ENCODE measurements at places on chromosomes 6 and 20.

GRCh38 chr6:25558155-25558817 is 93.7 kb upstream of the SCGN start:
- no peak for DNase-seq

- no peak for DNase-seq
Measured at GRCh38 chr6:34020807-34021553, 124.9 kb downstream of the GRM4 start.

DNA sequence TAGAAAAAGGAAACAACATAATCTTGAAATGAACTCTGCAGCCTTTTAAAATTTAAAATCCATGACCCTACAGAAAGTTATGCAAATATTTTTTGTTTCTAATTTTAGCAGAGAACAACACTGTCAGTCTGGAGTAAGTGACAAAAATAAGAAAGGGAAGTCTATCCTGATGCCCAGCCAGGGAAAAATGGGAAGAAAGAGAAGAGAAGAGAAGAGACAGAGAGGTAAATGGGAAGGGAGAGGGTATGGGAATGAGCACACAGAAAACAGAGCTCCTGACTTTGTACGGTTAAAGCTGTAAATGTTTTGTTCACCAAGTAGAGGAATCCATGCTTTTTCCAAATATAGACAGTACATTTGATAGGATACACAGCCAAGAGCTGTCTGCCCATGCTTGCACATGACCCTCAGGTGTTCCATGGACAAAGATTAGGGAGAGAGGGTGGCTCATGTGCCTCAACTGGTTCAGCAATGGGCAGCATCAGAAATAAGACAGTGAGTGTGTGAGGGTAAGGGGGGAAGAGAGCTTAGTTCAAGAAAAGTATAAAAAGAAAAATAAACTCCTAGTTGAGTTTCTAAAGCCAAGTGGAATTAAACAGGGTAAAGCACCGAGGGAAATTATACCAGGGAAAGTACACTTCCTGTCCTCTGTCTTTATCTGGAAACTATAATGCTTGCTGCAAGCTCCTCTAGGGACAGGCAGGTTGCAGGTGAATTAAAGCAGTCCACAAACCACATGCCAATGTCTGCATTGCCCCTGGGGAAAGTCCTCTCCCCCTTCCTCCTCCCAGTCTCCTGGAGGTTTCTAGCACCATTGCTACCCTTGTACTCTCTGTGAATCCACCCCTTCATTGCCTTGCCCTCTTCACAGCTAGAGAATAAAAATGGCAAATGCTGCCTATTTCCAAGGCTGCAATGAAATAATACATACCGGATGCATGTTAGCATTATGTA is 30.0 kb downstream of the MAP3K5 start:
- DNase-seq, result no peak

- no peak for DNase-seq
Measured at GRCh38 chr6:44090465-44090864, 36.8 kb downstream of the MRPL14 start.

- no peak for DNase-seq
Measured at GRCh38 chr20:13758884-13759283, 25.8 kb downstream of the ESF1 start.

GRCh38 chr6:150959166-150959565 is 93.7 kb downstream of the MTHFD1L start:
- DNase-seq, result no peak

GRCh38 chr6:157235600-157236039 is 87.7 kb downstream of the TMEM242 start:
- DNase-seq, result peak; percentile 71

DNA sequence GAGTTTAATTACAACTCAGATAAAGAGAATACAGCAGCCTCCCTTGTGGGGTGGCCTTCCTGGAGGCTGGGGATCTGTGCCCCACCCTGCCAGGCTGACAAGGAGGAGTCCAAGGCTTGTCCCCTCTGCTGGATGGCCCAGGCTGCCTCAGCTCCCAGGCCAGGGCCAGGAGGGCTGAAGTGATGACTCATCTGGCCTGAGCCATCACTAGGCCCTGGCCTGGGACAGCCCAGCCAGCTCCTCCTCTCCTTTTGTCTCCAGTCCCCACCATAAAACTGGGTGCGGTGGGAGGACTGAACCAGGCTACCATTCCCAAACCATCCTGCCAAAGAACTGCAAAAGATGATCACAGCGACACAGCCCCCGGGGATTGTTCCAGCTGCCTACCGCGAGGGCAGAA is 15.0 kb downstream of the GRM4 start:
- DNase-seq, result no peak

DNA sequence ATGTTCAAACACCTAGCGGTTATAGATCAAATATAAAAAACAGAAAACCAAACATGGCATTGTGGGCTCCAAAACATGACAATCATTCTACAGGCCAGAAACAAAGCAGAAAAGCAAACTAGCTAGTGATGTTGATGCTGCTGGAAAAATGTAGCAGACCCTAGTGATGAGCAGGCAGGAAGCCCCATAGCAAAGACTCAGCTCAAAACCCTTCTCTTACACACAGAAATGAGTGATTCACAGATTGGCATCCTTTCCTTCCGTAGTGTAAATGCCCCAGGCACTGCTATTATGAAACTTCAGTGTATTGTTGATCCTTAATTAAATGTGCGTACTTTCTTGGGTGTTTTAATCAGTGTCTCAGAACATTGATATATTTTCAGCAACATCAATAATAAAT is 425.1 kb downstream of the UTRN start:
- no peak for DNase-seq

DNA sequence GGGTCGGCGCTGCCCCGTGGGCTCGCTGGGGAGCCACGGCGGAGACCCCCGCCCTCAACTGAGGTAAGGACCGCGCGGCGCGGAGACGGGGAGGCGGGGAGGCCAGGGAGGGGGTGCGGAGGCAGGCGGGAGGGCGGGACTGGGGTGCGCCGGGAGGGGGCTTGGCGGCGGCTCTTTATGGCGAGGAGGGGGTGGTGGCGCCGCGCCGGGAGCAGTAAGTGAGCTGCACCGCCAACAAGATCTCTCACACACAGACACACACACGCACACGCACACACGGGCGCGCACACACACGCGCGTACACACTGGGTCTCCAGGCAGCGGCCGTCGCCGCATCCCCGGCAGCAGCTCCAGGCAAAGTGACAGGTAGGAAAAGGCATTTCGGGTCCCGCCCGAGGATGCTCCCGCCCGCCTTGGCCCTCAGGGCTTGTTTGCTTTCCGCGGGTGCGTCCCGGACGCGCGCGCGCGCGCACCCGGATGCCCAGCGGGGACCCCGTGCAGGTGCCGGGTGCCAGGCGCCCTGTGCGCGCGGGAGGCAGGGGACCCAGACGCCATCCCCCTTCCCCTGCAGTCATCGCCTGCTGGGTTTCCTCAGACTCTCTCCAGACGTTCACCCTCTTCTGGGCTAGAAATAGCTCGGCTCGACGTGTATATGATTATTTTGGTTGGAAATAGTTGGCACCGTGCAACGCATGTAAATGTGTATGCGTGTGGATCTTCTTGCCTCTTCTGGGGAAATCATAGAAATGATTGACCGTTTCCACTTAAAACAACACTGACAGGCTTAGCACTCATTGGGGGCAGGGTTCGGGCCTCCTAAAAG is at the start of gene PLCB4:
PLCB4 (plus strand) TSS at position 247 of the 823 bp plus-strand sequence. CDS start 238,728 bp downstream, outside the sequence.
- no peak for DNase-seq

DNA sequence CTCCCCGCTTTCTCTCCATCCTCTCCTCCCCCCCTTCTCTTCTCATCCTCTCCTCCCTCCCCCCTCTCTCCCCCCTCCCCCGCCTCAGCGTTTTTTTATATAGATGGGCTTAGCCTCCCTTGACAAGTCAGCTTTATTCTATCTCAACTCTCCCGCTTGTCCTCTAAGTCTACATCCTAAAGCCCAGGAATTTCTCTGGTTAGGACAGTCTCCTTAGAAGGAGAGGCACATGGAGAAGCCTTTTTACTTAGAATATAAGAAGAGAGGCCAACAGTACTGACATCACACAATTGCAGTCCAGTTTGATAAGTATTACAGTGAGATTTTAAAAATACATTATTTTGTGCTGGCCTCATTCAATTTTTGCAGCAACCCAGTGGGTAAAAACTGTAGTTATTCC is 83.5 kb downstream of the LYRM2 start:
- DNase-seq, result no peak

DNA sequence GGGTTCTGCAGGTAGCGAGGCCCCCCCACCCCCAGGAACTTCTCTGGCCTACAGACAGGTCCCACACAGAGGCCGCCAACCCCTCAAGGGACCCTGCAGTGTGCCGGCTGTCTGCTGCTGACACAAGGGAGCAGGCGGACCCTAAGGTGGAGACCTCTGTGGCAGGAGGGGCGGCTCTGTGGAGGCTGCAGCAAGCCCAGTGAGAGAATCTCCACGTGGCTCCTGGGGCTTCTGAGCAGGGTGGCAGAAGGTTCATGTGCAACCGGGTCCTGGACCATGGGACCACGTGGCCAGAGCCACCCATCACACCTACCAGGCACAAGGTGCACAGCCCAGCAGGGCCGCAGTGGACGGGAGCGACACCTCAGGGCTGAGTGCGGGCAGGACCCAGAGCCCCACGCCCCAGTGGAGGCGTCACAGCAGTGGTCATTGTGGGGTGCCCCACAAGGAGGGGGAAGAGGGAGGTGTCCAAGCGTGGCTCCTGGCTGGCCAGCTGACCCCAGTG is 4.3 kb downstream of the ARFRP1 start:
- DNase-seq, result no peak

DNA sequence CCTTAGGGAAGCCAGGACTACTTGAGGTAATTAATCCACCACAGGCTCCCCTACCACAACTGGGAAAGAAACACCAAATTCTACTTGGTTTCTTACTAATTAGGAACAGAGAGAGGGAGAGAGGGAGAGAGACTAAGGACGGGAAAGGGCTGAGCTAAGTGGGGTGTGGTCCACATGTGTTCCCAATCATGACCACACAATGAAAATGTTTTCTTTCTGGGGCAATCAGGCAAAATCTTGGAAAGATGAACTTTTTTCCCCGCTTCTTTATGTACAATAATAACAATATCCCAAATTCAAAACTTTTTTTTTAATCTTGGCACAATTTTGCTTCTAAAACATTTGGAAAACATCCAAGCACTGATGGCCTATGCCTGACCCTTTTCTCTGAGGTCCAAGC is 734.4 kb downstream of the MAFB start:
- DNase-seq, result no peak

DNA sequence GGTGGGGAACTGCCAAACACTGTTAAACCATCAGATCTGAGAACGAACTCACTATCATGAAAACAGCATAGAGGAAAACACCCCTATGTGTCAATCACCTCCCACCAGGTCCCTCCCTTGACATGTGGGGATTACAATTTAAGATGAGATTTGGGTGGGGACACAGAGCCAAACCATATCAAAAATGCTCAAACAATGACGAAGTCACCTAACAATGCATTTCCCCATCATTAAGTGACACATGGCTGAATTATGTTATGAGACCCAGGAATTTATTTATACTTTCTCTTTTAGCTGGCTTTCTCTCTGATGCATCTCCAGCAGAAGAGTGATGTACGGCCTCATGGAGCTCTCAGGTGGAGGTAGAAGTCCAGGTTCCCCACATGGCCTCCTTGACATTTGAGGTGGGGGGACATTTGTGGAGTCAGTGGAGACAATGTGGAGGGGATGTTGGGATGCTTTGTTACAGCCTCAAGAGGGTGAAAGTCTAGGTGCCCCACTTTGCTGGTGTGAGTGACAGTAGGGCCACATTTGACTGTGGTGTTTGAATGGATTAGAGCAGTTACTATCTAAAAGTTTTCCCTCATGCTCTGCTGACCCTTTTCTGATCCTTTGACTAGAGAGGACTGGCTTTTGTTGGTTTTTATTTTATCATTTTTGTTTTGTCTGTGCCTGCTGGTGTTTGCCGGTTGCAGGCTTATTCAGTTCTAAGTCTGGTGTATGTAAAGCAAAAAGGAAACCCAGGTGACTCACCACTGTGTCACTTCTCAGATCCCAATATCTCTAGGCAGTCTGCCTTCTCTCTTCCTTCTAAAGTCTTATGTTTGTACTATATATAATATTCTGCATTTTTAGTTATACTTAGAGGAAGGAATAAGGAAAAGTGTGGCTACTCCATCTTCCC is 18.5 kb upstream of the DCBLD1 start:
- DNase-seq, result no peak

DNA sequence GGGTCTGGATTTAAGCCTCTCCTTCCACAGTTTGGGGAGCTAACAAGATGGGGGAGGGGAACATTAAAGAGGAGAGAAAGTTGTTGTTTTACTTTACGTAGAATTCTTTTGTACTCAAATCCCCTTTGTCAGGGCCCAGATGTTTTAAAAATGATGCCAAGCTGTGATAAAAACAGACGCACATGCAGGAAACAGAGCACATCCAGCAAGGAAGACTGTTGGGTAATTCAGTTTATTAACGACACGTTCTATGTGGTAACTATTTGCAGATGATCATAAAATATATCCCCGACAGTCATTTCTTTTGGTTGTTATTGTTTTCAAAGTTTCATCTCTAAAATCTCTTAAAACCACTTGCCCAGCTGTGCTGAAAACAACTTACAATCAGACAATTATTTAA is 307.0 kb upstream of the PRDM1 start:
- no peak for DNase-seq

- no peak for DNase-seq
Measured at GRCh38 chr6:130158056-130158455, 64.7 kb downstream of the SAMD3 start.

GRCh38 chr20:46011631-46012482 is 3.1 kb downstream of the MMP9 start:
- peak; percentile 74 for DNase-seq

DNA sequence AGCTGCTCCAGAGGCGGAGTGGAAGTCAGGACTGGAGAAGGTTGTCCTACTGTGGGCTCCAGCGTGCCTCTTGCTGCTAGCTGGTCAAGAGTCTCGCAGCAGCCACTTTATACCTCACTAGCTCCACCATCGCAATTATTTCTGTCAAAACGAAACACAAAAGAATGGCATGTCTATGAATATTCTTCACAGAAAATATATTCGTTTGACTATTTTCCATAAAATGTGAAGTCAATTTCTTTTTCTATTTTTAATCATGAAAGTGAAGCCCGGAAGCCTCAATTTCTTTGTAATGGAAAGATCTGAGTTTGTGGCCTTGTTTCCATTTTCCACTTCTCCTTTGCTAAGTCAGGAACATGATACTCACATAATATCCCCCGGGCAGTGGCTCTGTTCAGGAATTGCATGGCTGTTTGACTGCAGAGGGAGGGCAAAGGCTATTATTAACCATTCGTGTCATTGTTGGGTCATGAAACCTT is 51.7 kb downstream of the DTD1 start:
- no peak for DNase-seq

GRCh38 chr6:137248702-137249101 is 29.5 kb upstream of the IFNGR1 start:
- DNase-seq, result no peak

Data from activated T-cell treated with anti-CD3 and anti-CD28 coated beads, Interleukin-2, amount 50 U/mL, for 48 hours (primary cell).